ENCODE measurements at places on chromosomes 12 and 14.

DNA sequence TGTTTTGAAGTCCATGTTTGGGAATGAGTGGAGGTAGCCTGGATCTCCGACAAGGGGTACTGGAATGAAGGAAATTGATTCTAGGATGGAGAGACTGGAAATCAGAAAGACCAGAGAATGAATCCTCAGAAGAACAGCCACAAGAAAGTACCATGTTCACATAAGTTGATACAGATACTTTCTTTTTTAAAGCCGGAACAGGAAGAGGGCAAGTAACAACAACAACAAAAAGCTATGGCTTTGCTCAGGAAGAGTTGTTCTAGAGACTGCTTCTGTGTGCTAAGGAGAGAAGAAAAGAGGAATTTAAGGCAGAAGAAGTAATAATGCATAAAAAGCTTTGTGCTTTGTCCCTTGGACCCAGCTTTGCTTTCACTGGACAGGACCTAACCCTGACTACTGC lies 6.2 kb downstream of the TC2N start:
- no peak for DNase-seq

DNA sequence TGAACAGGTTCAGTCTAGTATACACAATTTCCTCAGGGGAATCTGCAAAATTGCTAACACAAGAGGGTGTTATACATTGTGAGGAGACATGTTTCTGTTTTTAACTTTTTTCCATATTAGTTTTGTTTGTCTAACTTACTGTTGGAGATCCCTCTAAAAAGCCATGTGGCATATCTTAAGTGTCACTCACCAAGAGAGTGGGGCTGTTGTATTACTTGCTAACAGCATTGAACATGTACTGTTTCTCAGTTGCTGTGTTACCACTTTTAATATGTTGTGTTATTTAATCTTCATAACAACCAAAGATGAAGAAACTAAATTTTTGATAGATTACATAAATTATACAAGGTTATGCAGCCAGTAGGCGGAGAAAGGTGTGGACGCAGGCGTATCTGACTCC lies 154.3 kb upstream of the NPAS3 start:
- DNase-seq, result no peak

- DNase-seq, result no peak
Measured at GRCh38 chr14:23572836-23573235, 5.2 kb upstream of the AP1G2 start.

GRCh38 chr14:77979171-77979570 lies 179.3 kb downstream of the ADCK1 start:
- no peak for DNase-seq

DNA sequence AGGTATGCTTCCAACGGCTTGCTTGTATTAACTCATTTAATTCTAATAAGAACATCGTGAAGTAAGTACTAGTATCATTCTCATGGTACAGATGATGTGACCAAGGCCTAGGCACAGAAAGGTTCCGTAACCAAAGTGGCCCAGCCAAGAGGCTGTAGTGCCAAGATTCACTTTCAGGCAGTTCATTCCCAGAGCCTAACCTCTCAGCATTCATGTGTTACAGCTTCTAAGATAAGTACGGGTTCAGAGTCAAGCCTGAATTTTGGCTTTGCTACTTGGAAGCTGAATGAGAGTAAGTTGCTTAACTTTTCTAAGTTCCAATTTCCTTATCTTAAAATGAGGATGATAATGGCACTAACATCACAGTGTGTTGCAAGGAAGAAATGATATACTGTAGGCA lies 379.9 kb downstream of the AEBP2 start:
- DNase-seq, result no peak

DNA sequence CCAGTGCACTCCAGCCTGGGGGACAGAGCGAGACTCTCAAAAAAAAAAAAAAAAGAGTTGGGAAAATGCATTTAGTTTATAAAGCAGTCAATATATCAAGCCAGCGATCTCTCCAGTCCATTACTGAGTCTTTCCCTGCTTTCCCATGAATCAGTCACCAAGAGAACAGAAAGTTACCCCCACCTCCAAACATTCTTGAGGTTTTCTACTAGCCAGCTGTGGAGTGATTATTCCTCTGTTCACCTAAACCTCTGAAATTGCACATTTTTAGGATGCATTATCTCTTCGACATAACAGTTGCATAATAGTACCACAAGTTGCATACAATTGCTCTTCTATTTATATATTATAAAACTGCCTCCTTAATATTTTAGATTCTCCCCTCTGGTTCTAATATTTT lies 134.8 kb upstream of the DIO3 start:
- DNase-seq, result no peak

DNA sequence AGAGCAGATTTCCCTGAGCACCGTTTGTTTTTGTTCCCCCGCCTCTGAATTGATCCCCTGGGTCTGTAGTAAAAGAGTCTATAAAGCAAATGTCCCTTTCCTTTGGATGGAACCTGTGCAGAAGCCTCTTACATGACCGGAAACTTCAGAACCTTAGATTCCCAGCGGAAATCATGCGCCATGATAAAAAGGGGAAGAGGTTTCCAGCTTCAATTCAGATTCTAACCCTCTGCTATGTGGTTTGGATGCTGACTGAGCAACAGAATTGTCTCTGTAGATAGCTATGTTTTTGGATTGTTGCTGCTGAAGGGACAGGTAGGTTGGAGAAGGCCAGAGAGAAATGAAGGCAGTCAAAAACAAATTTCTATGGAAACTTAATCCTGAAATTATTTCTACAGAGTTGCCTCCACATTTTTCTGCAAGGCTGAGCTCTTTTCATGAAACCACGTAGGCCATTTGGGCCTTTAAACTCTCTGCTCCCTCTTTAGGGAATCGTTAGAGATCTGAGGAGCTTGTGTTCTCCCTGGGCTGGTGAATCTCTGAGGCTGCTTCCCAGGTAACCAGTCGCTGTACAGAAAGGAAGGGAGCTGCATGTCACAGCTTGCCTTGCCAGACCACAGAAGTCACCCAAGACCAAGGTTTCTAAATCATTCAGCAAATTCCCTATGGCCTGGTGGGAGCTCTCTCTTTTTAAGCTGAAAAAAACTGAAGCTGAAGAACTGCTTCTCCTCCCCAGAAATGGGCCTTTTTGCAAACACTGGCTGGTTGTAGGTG lies 28.7 kb upstream of the OR10P1 start:
- DNase-seq, result no peak

DNA sequence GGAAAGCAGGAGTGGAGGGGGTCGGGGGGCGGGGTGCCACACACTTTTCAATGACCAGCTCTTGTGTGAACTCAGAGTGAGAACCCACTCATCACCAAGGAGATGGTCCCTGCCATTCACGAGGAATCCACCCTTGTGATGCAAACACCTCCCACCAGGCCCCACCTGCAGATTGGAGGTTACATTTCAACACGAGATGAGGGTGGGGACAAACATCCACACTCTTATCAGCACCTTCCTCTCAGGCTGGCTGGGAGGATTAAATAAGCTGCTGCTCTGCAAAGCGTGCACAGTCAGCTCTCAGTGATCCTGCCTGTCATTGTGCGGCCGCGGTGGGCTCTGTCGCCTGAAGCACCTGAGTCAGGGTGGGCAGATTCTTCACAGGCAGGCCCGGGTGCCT lies 39.7 kb downstream of the AACS start:
- no peak for DNase-seq

GRCh38 chr12:68788554-68789143 lies 19.3 kb upstream of the MDM2 start:
- DNase-seq, result no peak

DNA sequence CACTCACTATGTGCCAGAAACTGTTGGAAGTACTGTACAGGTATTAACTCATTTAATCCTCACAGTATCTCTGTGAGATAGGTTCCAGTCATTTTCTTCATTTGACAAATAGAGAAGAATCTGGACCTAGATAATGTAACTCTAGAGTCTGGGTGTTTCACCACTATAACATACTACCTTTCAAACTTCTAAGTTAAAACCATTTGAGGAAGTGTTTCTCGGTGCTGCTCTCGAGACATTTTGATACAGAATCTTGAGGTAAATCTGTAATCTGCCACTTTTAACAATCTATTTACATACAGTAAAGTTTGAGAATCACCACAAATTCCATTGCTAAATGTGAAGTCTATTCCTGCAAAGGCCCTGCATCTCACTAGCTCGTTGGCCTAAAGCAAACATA lies 8.8 kb downstream of the OLR1 start:
- no peak for DNase-seq

DNA sequence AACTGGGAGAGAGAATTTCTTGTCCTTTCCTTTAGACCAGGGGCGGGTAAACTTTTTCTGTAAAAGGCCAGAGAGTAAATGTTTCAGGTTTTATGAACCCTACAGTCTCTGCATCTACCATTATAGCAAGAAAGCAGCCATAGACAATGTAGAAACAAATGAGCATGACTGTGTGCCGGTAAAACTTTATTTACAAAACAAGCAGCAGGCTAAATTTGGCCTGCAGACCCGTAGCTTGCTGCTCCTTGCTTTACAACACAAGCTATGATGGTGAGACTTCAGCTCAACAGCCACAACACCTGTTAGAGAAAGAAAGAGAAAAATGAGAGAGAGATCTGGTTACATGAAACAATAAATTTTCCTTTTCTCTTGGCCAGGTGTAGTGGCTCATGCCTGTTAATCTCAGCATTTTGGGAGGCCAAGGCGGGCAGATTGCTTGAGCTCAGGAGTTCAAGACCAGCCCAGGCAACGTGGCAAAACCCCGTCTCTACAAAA lies 4.2 kb upstream of the CDC42BPB start:
- no peak for DNase-seq

DNA sequence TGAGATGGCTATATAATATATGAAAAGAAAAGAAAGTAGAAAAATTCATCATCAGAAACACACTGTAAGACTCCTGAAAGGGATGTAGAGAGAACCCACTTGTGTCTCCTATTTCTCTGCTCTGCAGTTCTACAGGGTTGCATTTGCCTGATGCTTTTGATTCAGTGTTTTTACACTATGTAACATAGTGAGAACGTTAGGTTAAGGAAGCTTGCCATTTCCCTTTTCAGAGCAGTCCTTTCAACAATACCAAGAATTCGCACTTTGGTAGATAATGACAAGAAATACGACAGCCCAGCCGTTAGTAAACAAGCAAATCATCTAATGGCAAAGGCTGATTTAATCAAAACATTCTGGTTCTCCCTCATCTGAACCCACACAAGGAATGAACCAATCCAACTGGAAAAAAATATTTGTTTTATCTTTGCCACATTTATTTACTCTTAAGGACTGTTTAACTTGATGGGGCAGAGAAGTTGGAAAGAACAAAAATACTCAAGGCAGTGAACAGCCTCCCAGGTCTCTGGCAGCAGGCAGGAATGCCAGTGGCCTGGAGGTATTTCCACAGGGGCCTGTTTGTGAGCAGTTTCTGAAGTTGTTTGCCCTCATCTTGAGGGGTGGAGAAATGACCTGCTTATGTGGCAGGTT lies 30.8 kb upstream of the SOCS2 start:
- no peak for DNase-seq

GRCh38 chr12:43111608-43112007 lies 440.4 kb downstream of the ADAMTS20 start:
- DNase-seq, result no peak

- no peak for DNase-seq
Measured at GRCh38 chr12:19436931-19437330, 2.4 kb upstream of the AEBP2 start.

GRCh38 chr12:104055686-104056388 lies 5.8 kb upstream of the GLT8D2 start:
- no peak for DNase-seq

DNA sequence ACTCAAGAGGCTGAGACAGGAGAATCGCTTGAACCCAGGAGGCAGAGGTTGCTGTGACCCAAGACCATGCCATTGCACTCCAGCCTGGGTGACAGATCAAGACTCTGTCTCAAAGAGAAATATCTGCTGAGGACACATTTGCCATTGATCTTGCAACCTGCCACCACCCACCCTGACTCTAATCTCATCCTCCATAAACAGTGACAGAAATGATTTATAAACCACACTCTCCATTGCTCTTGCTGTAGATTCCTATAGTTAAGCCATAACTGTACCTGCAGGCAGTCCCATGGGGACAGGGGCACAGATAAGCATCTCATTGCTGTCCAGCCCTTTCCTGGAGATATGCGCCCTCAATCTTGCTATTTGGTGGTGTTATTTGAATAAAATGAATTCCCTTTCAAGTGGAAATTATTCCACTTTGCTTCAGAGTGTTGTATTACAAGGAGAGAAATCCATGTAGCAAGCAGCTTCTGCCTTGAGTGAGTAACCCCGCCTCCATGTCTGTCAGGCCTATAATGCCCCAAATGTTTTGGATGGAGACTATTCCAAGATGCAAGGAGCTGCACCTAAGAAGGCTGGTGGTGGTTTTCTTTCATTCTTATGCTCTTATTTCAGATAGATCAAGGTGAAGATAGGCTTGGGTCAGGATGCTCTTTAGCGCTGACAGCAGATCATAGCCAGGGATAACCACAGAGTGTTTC lies 3.0 kb upstream of the ZDHHC22 start:
- no peak for DNase-seq

DNA sequence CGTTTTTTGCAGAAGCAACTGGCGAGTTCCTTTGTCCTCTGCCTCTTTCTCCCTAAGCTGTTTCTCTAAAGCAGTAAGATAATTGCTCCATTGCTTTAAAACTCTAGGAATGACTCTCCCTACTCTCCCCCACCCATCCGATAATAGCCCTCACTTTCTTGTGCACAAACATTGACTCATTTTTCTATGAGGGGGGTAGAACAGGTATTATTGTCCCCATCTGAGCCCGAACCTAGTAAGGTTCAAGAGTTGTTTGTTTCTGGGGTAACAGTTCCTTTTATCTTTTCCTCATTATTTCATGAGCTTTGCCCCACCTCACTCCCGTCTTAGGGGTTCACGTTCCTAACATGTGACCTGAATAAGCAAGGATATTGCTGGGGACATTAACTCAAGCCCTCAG lies 190.6 kb downstream of the EMP1 start:
- no peak for DNase-seq

- no peak for DNase-seq
Measured at GRCh38 chr12:7271893-7272514, 31.9 kb upstream of the ACSM4 start.

GRCh38 chr12:69984241-69984640 lies 159.2 kb downstream of the MYRFL start:
- no peak for DNase-seq

GRCh38 chr12:5778821-5779220 lies 166.2 kb downstream of the ANO2 start:
- no peak for DNase-seq

DNA sequence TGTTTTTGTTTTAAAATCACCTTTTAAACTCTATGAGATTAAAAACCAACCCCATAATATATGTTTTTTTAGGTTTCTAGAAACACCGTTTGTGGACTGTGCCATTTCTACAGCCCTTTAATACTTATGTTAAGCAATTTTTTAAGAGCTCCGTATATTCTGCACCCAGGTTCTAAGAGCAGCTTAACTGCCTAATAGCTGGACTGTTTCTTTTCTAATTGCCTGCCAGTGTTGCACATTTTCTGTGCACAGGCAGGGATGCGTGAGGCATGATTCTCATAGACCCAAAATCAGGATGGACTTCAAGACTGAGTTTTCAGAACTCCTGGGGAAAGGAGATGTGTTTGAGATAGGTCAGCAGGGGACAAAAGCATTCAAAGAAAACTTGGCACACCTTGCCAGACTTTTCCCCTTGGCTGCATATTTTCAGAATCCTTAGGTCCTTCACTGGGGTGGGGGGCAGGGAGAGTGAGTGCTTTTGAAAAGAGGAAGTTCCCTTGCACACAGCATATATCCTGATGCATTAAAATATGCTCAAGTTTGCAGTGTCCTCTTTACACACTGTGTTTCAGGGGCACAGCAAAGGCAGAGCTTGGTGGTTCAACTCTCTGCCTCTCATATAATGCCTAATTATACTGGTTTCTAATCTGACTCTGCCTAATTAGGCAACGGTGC lies 27.9 kb downstream of the TMEM30B start:
- DNase-seq, result no peak
